NCI-H1048 (cell line): ENCODE measurements at places on chromosomes 12 and 14.

GRCh38 chr12:56806303-56806702 is 43.2 kb downstream of the HSD17B6 start:
- DNase-seq, result no peak

DNA sequence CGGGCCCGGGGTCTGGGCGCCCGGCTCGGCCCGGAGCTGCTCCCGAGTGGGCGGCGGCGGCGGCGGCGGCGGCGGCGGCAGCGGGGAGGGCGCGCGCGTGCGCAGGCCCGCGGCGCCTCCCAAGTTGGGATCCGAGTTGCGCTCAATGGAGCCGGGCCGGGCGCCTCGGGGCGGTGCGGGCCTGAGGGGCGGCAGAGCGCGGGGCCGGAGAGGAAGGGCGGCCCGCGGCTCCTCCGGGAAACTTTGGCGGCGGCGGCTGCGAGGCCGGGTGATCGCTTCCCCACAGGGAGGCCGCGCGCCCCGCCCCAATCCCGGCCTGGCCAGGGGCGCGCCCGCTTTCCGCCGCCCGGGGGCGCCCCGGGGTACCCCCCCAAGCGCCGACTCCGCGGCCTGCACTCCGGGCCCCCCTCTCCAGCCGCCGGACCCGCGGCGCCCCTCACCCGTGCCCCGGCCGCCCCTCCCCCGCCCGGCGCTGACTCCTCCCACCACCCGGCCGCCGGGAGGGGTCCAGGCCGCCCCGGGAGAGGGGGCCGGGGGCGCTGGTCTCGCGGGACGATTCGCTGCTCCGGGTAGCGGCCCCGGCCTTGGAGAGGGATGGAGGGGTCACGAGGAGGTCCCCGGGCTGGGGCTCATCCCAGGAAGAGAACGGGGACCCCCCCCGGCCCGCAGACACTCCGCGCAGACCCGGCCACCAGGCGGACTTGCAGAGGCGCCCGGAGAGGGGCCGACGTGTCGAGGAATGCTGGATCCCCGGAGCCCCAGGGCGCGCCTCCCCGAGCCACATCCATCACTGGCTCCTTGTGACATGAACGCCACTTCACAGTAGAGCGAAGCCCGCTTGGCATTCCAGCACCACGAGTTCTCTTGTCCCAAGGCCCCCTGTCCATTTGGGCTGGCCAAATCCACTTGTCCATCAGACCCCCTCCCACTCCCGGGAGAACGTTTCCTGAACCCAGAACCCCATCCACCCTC is at the start of gene RILPL1:
Gene RILPL1 (minus strand): TSS at position 48 of the 972 bp plus-strand sequence. CDS start 237 bp downstream, outside the sequence.
- no peak for DNase-seq

GRCh38 chr14:29354486-29354885 is 573.2 kb downstream of the PRKD1 start:
- no peak for DNase-seq

DNA sequence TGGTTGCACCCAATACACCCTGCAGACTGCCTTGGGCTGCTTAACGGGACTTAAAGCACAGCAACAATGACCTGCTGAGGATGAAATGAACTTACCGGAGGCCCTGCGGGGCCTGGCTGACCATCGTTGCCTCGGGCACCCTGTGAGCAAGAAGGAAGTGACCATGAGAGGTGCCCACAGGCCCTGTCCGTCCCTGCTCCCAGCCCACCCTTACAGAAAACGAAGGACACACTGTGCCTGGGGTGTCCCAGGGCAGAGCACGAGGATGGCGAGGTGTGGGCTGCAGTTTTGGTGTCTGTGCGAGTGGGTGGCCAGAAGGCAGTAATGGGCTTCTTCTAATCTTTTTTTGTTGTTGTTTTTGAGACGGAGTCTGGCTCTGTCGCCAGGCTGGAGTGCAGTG is 14.6 kb downstream of the COL2A1 start:
- DNase-seq, result no peak

- no peak for DNase-seq
Measured at GRCh38 chr12:5034603-5035002, 9.1 kb upstream of the KCNA5 start.

DNA sequence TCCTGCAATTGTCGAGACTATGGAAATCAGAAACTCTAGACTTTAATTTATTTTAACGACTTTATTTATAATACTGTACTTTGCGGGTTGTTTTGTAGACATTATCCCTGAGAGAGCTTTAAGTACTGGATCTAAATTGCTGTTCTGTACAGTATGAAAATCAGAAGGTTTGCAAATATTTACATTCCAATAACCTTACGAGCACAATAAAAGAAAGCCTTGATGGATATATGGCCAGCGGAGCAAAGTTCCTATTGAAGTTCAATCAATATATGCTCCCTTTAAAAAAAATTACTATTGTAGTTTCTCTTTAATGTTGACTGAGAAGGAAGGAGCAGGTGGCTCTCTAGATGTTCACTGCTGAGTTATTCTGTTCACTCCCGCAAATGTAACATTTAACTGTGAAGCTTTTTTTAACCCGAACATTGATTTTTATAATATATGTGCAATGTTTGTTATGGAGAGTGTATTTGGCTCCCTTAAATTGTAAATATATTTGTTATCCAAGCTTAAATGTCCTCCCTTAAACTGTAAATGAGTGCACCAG is 235.3 kb downstream of the PLCZ1 start:
- peak; percentile 67 for DNase-seq

- DNase-seq, result no peak
Measured at GRCh38 chr12:15520083-15520482, 197.8 kb downstream of the PTPRO start.

GRCh38 chr12:107558816-107559382 is 126.7 kb upstream of the PWP1 start:
- no peak for DNase-seq

DNA sequence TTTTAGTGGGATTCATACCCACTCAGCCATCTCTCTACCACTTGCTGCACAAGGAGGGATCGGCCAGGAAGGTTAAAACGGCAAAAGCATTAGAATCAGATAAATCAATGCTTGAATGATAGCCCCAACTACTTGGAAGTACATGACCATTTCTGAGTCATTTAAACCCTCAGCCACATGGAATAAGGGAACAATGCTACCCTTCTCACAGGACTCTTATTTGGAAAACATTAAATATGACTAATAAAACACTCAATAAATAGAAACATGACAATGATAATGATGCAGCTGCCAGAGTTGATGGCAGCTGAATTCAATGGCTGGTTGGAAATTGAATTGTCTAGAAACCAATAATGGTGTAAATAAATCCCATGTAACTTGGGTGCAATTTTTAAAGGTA is 165.4 kb downstream of the FLRT2 start:
- no peak for DNase-seq

DNA sequence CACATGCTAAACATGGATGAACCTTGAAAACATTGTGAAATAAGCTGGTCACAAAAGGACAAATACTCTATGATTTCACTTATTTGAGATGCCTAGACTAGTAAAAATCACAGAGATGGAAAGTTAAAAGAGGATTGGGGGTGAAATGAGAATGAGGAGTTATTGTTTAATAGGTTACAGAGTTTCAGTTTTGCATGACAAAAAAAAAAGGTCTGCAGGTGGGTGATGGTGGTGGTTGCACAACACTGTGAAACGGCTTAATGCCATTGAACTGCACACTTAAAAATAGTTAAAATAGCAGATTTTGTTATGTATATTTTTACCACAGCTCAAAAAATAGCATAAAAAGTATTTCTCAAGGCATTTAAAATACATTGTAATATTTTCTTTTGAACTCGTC is 151.9 kb upstream of the NRXN3 start:
- no peak for DNase-seq

DNA sequence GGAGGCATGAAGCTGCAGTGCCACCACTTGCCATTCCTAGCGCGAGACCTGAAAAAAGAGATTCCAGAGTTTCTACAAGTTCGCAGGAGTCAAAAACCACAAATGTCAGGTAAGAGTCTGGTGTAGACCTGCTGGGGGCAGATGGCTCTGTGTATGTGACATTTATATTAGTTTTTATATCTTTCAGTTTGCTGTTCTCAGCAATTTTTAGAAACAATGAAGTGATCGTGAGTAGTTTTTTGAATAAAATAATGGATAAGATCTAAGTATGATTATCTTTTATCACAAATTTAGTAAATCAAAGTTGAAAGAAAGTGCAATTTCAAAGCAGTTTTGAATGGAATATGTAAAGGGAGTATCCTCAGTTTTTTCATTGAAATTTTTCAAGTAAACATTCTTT is 9.3 kb downstream of the ZC3H14 start:
- no peak for DNase-seq

DNA sequence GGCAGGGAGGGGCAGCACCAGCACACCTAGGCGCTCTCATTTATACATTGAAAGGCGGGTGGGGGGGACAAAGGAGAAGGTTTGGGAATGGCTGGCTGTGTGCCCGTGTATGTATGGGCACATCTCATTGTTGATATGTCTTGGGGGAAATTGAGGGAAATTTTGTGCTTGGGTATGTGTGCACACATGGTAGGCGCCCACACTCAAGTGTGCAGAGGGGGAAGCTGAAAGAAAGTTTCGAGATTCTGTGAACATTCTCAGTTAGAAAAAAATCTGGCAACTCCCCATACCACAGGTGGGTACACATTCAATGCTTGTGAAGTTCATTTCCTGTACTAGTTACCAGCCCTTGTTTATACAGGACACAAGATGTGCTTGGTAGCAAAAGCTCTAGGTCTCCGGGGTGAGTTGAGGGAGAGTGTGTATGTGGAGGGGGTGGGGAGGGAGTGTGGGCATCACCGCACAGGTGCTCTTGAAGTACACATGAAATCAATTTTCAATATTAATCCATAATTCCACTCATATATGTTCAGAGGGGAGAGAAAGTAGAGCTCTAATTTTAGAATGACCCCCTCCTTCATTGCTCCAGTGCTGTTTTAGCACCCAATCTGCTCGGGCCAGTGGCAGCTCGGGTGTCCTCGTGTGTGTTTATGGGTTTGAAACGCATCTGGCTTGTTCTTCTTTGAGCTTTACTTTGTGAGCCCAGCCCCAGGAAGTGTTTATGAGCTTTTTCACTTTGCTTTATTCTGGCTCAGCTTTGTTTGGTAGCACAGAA is 286.0 kb downstream of the ZFP36L1 start:
- DNase-seq, result no peak

DNA sequence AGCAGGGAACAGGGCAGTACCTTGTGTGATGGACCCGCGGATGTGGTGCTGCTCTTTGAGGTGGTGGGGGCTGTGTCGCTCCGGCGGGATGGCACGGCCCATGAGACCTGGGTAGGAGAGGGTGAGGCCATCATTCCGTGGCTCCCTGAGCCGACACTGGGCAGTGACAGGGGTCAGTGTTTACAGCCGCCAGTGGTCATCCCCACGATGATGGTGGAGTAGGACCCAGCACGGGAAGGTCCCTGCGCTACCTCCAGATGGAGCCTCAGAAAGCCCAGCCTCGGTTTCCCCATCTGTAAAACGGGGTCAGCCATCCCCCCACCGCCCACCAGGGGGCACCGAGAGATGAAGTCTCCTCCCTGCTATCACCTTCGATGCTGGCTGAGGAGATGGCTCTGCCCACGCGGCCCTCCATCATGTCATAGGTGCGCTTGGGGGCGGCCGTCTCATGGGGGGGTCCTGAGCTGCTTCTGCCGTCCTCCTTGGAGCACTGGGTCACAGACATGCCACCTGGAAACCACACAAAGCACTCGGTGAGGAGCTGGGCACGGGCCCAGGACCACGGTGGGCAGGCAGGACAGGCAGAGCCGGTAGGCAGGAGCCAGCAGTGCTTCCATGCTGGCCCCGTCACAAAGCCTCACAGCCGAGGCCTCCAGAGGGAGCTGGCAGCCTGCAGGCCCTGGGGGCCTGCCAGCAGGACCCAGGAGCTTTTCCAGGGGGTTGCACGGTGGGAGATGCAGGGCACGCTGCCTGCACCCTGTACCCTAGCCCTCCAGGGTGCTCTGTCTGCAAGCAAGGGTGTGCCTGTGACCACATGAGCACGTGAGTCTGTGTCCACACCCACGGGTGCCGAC is 53.1 kb downstream of the RFLNA start:
- DNase-seq, result no peak

DNA sequence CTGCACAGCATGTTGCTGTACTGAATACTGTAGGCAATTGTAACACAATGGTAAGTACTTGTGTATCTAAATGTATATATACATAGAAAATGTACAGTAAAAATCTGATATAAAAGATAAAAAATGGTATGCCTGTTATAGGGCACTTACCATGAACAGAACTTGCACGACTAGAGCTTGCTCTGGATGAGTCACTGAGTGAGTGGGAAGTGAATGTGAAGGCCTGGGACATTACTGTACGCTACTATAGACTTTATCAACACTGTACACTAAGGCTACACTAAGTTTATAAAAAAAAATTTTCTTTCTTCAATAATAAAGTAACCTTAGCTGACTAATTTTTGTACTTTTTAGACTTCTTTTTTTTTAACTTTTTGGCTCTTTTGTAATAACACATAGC is 24.2 kb upstream of the NEDD1 start:
- DNase-seq, result no peak

GRCh38 chr12:107545737-107546353 is 139.8 kb upstream of the PWP1 start:
- no peak for DNase-seq

DNA sequence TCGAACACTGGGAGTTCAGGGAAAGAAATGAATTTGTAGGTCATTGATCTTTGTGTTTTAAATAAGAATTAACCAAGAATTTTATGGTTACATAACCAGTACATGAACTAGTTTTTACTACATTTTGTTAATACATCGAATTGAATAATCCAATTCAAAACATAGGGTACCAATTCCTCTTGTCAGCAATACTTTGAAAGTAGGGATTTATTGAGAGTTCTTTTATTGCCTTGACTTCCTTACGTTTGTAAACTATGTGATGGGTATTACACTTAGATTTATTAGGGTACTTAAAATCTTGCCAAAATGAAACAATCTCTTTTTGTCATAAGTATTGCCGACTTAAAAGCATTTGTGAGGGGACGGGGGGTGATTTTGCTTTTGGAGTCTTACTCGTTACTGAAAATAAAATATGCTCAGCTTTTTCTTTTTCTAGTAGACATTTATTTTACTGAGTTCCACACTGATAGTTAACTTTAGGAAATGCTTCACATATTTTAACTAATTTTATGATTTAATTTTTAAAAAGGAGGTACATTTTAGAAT is 22.4 kb downstream of the SOCS2 start:
- no peak for DNase-seq

- no peak for DNase-seq
Measured at GRCh38 chr12:53287741-53288216, 7.6 kb upstream of the PFDN5 start.

GRCh38 chr12:60148831-60149230 is 553.0 kb downstream of the SLC16A7 start:
- DNase-seq, result no peak

DNA sequence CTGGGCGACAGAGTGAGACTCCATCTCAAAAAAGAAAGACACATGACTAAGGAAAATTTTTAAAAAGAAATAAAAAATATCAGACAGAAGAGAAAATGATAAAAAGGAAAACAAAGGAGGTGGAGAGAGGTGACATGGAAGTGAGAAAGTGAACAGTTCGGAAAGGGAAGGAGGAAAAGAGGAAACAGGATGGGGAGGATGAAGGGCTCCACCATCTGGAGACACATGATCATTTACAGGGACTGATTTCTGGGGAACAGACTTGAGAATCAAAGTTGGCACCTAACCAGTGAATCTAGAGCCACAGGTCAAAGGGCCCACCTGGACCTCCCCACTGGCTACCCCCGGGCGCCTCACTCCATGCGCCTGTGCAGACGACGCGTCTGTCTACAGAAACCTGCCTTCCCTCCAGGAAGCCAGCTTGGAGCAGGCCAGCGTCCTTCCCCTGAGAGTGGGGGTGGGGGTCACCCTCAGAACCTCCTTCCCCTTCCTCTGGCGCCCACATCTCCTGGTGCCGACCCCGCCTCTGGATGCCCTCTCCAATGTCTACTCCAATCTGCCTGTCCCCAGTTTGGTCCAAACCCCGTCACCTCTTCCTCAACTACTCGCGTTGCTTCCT is 60.5 kb downstream of the AMN start:
- no peak for DNase-seq
